Hippocampal formation (tissue), 2 donors: ENCODE measurements at places on chromosomes 6 and 20.

GRCh38 chr6:104941729-104942091 lies 15.2 kb upstream of the LIN28B start:
- no peak for DNase-seq

DNA sequence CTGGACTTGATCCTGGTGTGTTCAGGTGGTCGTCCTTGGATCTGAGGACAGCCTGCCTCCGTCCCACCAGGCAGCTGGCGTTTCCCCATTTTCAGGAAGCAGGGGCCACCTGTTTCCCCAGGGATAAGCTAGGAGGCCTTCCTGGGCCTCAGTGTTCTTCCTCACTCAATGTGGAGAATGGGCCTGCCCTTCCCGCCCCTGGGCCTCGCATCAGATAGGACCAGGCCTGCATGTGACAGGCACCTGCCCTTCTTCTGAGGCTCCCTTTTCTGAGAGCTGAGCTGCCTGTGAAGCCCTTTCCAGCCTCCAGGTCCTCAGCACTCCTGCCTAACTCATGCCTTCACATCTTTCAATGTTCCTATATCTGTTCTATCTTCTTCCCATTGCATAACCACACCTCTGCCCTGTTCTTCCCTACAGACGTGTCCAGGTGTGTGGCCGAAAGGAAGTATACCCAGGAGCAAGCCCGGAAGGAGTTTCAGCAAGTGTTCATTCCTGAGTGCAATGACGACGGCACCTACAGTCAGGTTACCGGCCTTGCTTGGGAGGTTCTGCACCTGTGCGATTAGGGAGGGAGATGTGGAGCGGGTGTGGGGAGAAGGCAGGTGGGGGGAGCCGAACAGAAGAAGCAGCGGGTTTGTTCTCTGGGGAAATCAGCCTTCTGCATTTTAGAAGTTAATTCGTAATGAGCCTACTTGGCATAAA lies 85.1 kb downstream of the SMOC2 start:
- DNase-seq: no peak

DNA sequence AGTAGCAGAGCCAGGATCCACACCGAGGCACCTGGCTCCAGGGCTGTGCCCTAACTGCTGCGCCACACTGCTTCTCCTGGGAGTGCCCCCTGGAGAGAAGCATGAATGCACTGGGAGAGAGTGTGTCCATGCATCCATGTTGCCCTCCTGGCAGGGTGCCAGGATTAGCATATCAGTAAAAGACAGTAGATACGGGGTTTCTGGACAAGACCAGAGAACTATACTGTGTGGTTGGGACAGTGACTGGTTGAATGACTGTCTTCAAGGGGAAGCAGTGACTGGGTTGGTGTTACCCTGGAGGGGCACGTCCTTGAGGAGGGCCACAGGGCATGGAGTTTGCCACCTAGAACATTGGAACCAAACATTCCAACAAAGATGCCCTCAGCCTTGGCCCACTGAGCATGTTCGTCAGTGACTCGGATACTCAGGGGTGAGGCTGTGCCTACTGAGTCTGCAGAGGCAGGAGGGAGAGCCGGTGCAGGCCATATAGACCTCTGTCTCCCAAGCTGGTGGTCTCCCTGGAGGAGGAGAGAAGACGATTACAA lies 288.8 kb downstream of the CDC5L start:
- DNase-seq: no peak

DNA sequence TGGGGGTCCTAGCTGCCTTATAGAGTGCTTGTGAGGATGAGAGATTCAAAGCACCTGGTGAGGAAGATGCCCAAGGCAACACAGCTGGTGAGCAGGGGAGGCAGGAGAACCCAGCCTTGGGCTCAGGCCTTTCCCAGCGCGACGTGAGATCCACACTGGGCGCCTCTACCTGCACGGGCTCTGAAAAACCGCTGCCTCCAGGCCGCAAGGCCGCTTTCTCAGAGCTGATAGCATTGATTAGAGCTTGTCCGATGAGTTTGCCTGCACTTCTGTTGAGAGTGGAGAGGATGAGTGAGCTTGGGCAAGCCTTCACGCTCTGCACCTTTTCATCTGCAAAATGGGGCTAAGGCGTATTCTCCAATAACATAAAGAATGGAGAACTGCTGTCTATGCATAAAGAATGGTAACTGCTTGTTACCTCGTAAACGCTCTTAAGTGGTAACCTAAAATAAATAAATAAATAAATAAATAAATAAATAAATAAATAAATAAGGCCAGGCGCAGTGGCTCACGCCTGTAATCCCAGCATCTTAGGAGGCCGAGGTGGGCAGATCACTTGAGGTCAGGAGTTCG lies 916 bp downstream of the PABPC1L start:
- DNase-seq: no peak

DNA sequence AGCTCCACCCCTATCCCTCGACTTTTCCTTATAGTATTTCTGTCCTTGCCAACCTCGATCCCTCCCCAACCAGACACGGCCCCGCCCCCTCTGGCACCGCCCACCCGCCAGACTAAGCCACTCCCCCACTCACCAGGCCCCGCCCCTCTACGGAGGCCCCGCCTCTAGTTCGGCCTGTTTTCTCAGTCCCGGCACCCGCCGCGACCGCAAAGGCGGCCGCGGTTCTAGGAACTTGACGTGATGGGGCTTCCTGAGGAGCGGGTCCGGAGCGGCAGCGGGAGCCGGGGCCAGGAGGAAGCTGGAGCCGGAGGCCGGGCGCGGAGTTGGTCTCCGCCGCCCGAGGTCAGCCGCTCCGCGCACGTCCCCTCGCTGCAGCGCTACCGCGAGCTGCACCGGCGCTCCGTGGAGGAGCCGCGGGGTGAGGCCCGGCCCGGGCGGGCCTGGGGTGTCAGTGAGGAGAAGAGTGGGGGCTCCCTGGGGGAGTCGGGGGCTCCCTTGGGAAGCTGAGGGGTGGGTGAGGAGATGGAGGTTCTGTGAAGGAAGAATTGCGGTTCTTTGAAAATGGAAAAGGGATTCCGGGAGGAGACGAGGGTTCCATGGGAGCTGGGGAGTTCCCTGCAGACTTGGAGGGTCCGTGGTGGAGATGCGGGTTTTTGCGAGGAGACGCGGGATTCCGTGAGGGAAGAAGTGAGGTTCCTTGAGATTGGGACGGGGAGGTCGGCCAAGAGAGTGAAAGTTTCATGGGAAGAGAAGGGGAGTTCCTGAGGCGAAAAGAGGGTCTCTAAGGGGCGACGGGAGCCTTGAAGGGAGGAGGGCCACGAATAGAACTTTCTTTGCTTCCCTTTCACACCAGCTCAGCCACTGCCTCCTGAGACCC lies at the start of gene ACSS2:
Gene ACSS2, plus strand, starts transcription at position 207 of the 877 bp plus-strand sequence. Its CDS starts 34 bp downstream, at position 241.
- peak; percentile 99 for DNase-seq

- DNase-seq: no peak
Measured at GRCh38 chr6:33772902-33773472, 15.9 kb downstream of the LEMD2 start.

DNA sequence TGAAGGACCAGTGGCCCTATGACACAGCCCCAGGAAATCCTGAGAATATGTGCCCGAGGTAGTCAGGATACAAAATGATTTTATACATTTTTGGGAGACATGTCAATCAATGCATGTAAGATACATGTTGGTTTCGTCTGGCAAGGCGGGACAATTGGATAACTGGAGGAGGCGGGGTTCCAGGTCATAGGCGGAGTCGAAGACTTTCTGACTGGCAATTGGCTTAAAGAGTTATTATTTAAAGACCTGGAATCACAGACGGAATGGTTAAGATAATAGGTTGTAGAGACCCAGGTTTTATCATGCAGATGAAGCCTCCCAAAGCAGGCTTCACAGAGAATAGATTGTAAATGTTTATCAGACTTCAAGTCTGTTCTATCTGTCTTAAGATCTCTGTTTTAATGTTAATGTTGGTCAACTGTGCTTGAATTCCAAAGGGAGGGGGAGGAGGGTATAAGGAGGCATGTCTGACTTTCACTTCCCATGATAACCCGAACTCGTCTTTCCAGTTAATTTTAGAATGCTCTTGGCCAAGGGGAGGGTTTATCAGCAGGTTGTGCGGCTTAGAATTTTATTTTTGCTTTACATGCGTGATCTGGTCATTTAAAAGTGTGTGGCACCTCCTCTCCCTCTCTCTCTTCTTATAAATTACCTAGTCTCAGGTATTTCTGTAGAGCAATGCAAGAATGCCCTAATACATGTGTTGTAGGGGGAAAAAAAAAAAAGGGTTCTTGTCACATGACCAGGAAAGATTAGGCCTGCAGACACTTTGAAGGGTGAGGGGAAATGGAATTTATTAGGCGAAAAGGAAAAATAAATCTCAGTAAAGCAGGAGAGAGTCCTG lies 230.7 kb downstream of the NFATC2 start:
- DNase-seq: peak; percentile 9

- DNase-seq: no peak
Measured at GRCh38 chr6:127119102-127120022, 891 bp downstream of the RSPO3 start.

- peak; percentile 11 for DNase-seq
Measured at GRCh38 chr20:46894579-46894958, at the start of gene EYA2. Gene EYA2 (plus strand): TSS chr20:46894843. CDS start chr20:46990011, 95,168 bp downstream.

DNA sequence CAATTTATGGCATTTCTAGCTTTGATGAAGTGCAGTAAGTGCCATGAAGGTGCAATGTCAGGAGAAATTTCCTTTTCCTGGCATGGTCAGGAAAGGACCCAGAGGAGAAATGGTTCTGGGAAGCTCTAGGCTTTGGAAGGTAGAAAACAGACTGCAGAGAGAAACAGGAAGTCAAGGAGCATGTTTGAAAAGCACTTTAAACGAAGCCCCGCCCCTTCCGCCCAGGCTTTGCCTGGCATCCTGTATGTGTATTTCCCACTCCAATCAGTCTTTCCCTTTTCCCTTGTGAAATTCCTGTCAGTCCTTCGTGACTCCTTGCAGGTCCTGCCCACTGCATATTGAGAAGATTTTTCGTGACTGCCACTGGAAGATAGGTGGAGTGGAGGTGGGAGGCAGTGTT lies 320.9 kb upstream of the SASH1 start:
- no peak for DNase-seq

- DNase-seq: no peak
Measured at GRCh38 chr6:21132856-21133838, 460.4 kb upstream of the SOX4 start.

DNA sequence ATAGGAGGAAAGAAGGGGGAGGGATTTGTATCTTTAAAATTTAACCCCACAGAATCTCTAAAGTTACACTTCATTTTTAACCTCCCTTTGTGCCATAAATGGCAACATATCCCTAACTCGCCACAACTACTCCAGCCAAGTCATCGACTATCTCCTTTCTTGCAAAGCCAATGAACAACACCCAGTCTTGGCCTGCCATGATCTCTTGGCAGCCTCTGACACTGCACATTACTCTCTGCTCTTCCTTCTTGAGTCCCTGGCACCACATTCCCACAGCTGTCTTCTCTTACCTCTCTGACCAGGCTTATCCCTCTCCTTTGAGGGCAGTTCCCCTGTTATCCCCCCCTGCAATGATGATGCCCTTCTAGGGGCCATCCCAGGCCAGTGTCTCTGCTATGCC lies 42.5 kb downstream of the MBOAT1 start:
- no peak for DNase-seq

GRCh38 chr6:5865506-5866031 lies 141.2 kb downstream of the NRN1 start:
- no peak for DNase-seq

GRCh38 chr6:134903448-134903847 lies 46.5 kb downstream of the ALDH8A1 start:
- no peak for DNase-seq

GRCh38 chr6:68527691-68528090 lies 107.4 kb upstream of the ADGRB3 start:
- no peak for DNase-seq

GRCh38 chr6:150024646-150025155 lies 631 bp downstream of the RAET1L start:
- no peak for DNase-seq

DNA sequence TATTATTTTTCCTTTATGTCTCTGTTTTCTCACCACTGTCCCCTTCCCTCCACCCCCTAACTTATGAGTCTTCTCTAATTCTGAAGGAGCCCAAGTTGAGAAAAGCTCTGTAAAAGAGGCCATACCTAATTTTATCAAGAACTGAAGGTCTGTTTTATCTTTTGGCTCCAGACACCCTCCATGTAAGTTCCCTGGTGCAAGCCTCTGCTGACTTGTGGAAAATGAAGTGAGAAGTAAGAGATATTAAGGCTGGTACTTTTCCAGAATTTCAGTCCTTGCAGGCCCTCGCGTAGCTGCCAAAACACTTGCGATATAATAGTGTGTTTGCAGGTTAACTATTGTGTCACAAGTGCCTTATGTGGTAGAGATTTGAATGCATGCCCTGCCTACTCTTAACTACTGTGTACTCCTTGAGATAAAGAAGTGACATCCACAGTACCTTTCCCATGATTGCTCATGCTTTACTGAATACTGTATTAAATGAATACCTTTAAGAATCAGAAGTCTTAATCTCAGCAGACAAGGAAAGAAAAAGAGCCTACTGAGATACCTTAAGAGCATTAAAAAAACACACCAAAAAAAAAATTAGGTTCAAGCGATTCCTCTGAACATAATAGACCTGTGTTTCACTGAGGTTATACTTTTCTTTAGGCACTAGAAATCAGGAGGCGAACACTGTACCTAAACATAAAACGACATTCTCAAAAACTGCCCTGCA lies 143.6 kb upstream of the ZNF184 start:
- DNase-seq: no peak

GRCh38 chr6:168765752-168766151 lies 324.8 kb downstream of the SMOC2 start:
- DNase-seq: no peak

GRCh38 chr6:72643214-72643613 lies 21.4 kb downstream of the KCNQ5 start:
- DNase-seq: no peak

GRCh38 chr6:81938014-81938856 lies 185.8 kb upstream of the TENT5A start:
- no peak for DNase-seq

DNA sequence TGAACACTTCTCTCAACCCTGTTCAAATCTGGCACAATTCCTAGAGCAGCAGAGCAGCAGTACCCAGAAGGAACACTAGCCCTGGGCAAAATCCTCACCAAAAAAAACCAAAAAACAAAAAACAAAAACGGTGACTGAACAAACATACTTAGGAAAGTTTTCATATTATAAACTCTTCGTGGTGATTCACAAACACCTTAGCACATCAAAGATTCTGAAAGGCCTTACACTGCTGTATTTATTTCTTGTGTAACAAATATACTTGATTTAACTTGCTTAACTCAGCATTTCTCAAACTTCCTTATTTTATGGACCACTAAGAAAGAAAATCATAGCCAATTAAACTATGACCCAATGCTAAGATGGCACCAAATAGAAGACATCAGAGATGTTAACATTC lies 57.8 kb upstream of the RREB1 start:
- DNase-seq: no peak

DNA sequence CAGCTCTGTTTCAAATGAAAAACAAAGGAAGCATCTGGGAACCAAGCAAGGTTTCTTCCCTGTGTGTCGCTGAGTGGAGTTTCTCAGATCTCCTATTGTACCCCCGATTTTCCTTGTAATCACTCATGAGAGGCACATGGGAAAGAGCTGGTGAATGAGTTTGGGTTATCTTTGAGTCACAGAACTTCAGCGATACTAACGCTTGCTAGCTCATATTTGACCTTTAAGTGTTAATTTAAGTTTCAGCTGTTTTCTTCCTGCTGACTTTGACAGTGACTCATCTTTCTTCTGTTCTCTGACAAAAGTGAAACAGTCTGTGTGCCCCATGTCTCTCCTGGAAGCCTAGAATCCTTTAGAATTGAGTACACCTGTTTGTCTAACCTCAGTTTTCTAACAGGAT lies 261.1 kb upstream of the RGS17 start:
- DNase-seq: no peak
